ENCODE measurements at places on chromosomes 6 and 20. TPM values are rescaled to one million over a fixed set of nuclear protein-coding genes. Genes with fewer than 3 reads are reported as not detected.

The RHAG gene
- not detected for total RNA-seq

DNA sequence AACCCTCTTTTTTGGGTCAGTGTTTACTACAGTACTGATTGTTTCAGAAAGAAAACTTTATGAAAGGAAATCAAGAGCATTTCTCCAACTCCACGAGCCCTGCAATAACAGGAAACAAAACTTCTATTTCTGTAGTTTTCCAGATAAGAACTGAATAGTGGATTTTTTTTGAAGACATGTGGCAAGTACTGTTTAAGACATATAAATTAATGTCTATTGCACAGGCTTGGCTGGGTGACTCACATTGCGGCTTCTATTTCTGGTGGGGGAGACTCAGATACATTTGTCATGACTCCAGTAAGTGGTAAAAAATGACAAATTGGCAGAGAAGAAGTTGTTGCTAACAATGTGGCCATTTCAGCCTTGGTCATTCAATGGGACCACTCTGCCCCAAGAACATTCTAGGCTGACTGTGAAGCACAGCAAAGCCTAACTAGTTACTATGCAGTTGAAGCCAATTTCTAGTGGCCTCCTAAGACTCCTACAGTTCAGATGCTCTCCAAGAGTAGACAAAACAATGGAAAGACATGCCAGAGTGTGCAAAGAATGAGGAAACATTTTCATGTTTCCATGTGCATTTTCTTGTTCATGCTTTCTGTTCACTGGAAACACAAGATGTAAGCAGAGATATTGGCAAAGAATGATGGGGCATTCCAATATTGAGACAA lies 200.9 kb downstream of the EDN1 start:
- H3K27me3 ChIP-seq = no peaks in the 10 kb centered on the region
- no peak for DNase-seq
- H3K36me3 ChIP-seq = no peaks in the 10 kb centered on the region
- H3K4me1 ChIP-seq = no peaks in the 10 kb centered on the region
- no peak overlapping the region for H3K4me3 ChIP-seq
- H3K27ac ChIP-seq = no peak overlapping the region

- H3K27me3 ChIP-seq = no peaks in the 10 kb centered on the region
- H3K27ac ChIP-seq = no peak overlapping the region
- no peaks in the 10 kb centered on the region for H3K36me3 ChIP-seq
- no peaks in the 10 kb centered on the region for H3K4me1 ChIP-seq
Measured at GRCh38 chr6:165244524-165245247, 64.7 kb downstream of the C6orf118 start.

DNA sequence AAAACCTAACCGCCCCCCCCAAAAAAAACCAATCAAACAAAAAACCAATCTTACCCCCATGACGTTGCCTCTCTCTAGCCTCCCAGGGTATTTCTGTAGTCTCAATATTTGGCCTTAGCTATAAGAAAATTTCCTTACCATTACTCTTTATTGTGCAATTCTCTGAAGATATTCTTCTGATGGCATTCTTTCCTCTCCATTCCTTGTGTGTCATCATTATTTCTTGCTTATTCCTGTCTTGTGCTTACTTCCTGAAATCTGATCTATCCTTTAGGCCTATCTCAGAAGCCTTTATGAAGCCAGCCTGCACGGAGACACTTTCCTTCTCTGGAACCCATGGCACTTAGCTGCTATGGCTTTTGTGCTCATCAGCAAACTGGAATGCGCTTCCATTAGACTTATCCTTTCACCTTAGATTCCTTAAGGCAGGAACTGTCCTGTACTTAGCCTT lies 65.9 kb upstream of the DDR1 start:
- no peak overlapping the region for H3K4me3 ChIP-seq
- H3K36me3 ChIP-seq = no peaks in the 10 kb centered on the region
- H3K27me3 ChIP-seq = no peaks in the 10 kb centered on the region
- peak; percentile 88 for DNase-seq
- H3K4me1 ChIP-seq = peaks cover 38% of the 10 kb centered on the region
- H3K27ac ChIP-seq = peak overlapping the region; percentile 1

- peaks cover 31% of the 10 kb centered on the region for H3K4me1 ChIP-seq
- peak; percentile 59 for DNase-seq
- no peaks in the 10 kb centered on the region for H3K36me3 ChIP-seq
- H3K4me3 ChIP-seq = peak overlapping the region; percentile 24
- no peaks in the 10 kb centered on the region for H3K27me3 ChIP-seq
- peak overlapping the region; percentile 91 for H3K27ac ChIP-seq
Measured at GRCh38 chr20:63846128-63846771, 15.0 kb upstream of the ABHD16B start.

The SNAI1 gene
- total RNA-seq = 13.4 TPM

The MAP3K5 gene
- 3.0 TPM for total RNA-seq

The ZFP57 gene
- 4.9 TPM for total RNA-seq

The OR2H2 gene
- total RNA-seq = not detected

The NDUFAF5 gene
- total RNA-seq = 45.8 TPM

The ITCH gene
- total RNA-seq = 31.0 TPM

DNA sequence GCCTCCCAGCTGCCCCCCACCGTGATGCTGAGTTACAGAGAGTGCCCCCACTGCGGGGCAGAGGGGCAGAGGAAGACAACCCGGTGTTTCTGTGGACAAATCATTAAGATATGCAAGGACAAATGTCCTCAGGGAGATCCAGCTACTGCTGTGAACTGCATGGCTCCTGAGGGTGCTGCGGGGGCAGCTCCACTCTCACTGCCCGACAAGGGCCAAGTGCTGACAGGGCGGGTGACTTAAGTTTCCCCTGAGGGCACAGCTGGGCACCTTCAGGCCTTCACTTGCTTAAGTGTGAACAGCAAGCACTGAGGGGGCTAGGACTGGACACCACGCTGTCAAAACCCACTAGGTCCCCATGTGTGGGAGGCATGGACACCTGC lies 26.2 kb upstream of the TCFL5 start:
- H3K4me1 ChIP-seq = no peaks in the 10 kb centered on the region
- H3K4me3 ChIP-seq = no peak overlapping the region
- DNase-seq = no peak
- H3K36me3 ChIP-seq = peaks cover 46% of the 10 kb centered on the region

- no peak overlapping the region for H3K27ac ChIP-seq
- H3K4me1 ChIP-seq = peaks cover 13% of the 10 kb centered on the region
- no peaks in the 10 kb centered on the region for H3K27me3 ChIP-seq
- no peaks in the 10 kb centered on the region for H3K36me3 ChIP-seq
Measured at GRCh38 chr6:123940551-123940950, 136.9 kb downstream of the NKAIN2 start.

The CCM2L gene
- 0.69 TPM for total RNA-seq

The ZNF165 gene
- 0.95 TPM for total RNA-seq

DNA sequence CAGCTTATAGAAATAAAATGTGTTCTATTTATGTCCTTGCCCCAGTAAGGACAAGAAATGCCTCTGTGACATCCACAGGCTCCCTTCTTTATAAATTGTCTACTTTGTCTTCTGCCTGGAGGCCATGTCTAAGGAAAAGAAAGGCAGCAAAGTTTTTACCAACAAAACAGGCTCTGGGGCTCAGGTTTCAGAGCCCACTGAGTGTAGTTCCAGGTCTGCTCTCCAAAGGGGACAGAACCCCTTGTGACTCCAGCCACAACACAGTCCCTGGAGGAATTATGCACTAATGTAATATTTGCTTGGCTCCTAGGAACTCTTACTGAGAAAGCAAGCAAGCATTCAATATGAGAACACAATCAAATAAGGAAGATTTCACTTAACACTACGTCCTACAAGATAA lies 80.1 kb downstream of the PAK5 start:
- H3K27me3 ChIP-seq = no peaks in the 10 kb centered on the region
- no peaks in the 10 kb centered on the region for H3K4me1 ChIP-seq
- H3K27ac ChIP-seq = no peak overlapping the region
- H3K36me3 ChIP-seq = no peaks in the 10 kb centered on the region

DNA sequence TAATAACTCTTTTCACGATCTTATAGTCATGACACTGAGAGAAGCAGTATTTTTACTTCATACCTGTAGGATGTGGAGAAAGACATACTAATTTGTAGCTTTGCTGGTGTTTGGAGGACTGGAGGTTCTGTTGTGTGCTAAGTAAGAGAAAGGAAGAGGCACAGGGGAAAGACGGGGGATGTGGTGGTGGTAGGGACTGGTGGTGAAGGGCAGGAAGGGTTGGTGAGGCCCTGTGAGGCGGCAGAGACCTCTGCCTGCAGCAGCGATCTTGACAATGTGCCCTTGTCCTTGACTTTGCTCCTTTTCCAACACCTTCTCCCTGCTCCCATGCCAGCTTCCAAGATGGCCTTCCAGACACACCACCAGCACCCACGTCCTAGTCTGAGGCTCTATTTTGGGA lies 32.6 kb upstream of the MPC1 start:
- H3K4me1 ChIP-seq = no peaks in the 10 kb centered on the region
- H3K27ac ChIP-seq = no peak overlapping the region
- no peaks in the 10 kb centered on the region for H3K27me3 ChIP-seq
- no peaks in the 10 kb centered on the region for H3K36me3 ChIP-seq
- H3K4me3 ChIP-seq = no peak overlapping the region

DNA sequence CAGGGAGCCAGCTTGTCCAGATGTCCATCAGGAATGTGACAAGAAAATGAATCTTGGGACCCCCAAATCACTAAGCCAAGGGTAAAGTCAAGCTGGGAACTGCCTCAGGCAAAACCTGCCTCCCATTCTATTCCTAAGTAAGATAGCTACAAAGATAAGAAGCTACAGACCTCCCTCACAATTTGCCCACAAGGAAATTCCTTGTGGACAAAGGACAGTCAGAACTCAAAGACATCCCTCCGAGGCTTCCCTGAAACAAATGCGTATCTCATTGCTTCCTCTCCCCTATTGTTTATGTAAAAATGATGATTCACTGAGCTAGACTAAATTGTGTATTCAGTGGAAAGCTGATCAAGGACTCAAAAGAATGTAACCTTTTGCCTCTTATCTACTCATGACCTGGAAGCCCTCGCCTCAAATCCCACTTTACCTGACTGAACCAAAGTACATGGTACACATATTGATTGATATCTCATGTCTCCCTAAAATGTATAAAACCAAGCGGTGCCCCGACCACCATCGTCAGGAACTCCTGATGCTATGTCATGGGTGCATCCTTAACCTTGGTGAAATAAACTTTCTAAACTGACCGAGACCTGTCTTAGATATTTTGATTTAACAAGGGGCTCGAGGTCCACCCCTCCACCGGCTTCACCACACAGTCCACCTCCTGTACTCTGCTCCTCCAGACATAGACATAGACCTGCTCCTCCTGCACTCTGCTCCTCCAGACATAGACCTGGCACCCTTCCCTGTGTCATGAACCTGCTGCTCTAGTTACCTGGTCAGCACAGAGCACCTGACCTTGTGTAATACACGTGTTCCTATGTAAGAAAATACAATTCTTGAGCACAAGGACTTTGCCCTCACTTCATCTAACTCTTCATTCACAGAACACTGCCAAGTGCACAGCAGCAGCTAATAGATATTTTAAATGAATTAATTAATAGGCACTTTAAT lies 81.4 kb downstream of the WDR27 start:
- no peak overlapping the region for H3K27ac ChIP-seq
- no peaks in the 10 kb centered on the region for H3K36me3 ChIP-seq
- no peaks in the 10 kb centered on the region for H3K27me3 ChIP-seq
- no peak overlapping the region for H3K4me3 ChIP-seq
- H3K4me1 ChIP-seq = no peaks in the 10 kb centered on the region

The GPX5 gene
- total RNA-seq = 0.30 TPM

GRCh38 chr20:59007665-59008511 lies 834 bp upstream of the CTSZ start:
- no peak overlapping the region for H3K4me3 ChIP-seq
- H3K27ac ChIP-seq = no peak overlapping the region
- DNase-seq = no peak
- H3K27me3 ChIP-seq = no peaks in the 10 kb centered on the region
- H3K4me1 ChIP-seq = peaks cover 12% of the 10 kb centered on the region

DNA sequence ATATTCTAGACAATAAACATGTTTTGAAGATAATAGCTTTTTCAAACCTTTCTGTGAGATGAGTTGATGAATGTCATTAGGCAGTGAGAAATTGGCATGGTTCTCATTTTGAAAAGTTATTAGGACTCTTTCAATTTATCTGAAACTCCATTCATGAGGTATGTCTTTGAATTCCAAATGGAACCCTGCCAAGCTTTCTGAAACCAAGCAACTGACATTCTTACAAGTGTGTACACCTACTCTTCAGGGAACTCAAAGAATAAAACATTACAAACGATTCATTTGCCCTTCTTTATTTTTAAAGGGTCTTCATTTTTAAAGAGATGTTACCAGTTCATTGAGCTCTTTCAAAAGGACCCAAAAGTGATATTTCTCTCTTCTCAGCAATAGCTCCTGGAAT lies 2.1 kb upstream of the TRDN start:
- H3K27me3 ChIP-seq = no peaks in the 10 kb centered on the region
- H3K4me1 ChIP-seq = peaks cover 41% of the 10 kb centered on the region
- no peak overlapping the region for H3K4me3 ChIP-seq

The MYH7B gene
- total RNA-seq = 30.2 TPM

The POU3F2 gene
- total RNA-seq = 1.3 TPM

Measured in cardiac muscle cell (in vitro differentiated cells and primary cell).